ENCODE measurements at places on chromosomes 2 and 18.

- peak; percentile 39 for DNase-seq
These were observed 940 bp upstream of the BOLA3 start for GRCh38 chr2:74148457-74149246.

DNA sequence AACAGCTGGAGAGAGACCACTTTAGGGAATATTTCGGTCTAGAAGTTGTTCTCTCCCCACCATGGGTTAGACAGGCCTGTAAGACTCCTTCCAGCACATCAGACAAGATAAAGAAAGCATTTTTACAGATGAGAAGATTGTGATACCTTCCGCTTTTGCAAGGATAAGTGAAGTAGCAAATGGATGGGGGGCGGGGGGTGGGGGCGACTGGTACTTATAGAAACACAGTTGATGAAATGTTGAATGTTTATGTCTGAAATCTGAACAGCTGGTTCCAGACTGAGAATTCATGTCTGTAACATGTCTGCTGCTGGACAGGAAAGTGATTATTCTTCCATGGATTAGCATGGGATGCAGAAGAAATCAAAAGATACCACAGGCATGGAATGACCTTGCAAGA, 90.5 kb upstream of the FN1 start:
- no peak for DNase-seq

DNA sequence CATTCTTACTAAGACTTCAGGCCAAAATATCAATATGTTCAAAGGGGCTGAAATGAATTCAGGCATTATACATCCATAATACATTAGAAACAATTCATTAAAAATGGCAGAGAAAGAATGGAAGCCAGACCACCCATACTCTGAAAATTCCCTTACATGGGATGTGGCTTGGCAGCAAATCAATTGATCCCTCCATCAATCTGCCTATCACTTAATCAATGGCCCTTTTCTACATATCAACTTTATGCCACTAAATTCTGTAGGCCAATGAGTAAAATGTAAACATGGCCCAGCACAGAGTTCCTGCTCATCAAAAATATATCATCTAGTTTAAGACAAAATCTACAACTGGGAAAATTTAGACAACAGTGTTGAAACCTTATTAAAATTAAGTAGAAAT, 41.8 kb upstream of the SLC14A2 start:
- DNase-seq: no peak

GRCh38 chr2:143629340-143629739, 500.1 kb downstream of the ARHGAP15 start:
- no peak for DNase-seq

DNA sequence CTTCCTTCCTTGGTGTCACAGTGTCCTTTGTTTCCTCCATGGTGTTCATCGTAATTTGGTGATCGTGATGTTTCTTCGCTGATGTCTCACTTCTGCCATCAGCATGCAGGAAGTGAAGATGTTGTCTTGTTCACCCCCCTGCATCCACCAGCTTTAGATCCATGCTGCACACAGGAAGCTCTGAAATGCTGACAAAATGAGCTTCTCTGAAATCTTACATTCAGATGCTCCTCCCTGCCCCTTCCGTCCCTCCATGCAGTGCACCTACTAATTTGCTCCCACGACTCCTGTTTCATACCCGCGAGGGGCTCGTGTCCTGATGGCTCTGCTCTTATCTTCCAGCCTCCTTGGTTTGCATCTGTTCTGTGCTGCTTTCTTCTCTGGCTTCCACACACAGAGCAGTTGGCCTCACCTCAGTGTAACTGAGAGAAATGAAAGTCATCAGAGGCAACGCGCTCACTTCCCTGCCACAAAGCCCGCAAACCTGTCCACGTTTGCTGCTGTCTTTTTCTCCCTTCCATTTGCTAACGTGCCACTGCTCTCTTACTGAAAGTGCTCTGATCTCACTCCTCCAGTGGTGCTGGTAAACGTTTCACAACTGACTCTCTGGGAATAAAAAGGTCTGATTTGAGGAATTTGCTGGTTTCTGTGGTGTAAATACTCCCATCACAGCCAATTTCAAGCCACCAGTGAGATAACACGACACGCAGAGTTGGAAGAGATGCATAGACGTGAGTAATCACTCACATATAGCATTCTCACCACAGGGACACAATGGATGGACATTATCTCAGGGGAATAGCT, 41.0 kb upstream of the MGAT4A start:
- peak; percentile 24 for DNase-seq

DNA sequence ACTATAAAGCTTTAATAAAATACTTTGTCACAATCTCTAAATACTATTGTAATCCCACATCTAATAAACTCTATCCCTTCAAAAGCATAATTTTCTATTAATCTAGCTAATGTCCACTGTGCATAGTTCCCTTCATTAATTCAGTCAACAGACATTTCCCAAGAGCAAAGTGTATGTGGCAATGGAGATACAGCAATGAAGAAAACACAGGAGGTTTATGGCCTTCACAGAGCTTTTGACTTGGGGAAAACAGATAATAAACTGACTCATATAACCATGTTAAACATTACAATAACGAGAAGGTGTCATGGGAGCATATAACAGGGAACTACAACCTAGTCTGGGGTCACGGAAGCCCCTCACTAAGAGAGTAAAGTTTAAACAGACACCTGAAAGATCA, 86.3 kb downstream of the SPIRE1 start:
- no peak for DNase-seq

DNA sequence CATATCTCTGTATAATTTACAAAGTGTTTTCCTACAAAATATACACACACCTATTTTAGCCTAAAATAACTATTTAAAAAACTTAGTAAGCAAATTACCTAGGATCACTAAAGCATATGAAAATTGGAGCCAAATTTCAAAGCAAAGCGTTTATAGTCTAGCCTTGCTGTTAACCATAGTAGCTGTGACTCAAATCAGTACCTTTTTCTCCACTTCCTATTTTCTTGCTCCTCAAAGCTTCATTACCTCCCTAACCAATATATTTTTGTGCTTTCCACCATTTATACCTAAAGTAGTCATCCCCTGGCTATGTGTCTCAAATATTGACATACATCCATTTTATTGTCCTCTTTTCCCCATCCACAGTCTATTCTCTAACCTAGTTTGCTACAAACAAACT, 73.1 kb downstream of the ERBB4 start:
- DNase-seq: no peak

DNA sequence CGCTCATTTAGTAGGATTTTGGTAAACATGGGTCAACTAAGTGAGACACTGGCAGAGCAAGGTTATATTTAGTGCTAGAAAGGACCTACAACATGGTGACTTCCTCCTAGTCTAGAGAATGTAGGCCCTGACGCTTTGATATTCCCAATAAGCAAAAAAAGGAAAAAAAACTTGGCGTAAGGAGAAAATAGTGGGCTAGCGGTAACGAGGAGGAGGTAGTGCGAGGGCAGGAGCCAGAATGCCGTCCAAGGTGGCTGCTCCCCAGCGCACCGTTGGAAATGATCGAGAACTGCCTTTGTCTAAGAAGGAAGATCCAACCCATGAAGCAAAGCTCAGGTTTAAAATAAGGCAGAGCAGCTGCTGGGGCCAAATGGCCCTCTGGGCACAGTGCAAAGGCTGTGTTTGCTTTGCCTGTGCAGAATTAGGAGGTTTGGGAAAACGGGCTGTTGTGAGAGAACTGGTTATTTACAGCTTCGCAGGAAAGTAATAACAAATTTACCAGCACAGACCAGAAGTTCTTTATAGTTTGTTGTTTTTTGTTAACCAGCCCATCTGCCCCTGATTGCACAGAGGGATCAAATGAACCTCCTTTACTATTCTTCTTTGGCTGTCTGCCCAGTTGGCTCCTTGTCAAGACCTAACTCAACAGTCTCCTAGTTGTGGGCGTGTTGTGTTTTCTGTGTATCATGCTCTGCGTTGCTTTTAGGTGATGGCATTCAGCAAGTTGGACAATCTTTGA, 86.6 kb downstream of the ITGB1BP1 start:
- peak; percentile 96 for DNase-seq

DNA sequence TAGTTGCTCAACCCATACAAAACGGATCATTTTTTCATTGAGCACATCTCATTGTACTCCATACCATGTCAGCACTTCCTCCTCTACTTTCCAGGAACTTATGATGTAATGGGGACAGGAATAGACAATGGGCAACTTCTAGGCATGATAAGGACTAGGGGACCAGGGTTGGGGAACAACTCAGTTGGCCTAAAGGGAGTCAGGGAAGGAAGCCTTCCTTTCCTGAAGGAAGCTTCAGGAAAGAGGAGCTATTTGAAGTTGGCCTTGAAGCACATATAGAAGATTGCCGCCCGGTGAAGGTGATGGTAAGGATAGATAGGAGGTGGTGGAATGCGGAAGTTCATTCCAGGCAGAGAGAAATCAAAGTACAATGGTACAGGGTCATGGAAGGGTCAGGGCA, 283.9 kb downstream of the SLC8A1 start:
- DNase-seq: no peak

DNA sequence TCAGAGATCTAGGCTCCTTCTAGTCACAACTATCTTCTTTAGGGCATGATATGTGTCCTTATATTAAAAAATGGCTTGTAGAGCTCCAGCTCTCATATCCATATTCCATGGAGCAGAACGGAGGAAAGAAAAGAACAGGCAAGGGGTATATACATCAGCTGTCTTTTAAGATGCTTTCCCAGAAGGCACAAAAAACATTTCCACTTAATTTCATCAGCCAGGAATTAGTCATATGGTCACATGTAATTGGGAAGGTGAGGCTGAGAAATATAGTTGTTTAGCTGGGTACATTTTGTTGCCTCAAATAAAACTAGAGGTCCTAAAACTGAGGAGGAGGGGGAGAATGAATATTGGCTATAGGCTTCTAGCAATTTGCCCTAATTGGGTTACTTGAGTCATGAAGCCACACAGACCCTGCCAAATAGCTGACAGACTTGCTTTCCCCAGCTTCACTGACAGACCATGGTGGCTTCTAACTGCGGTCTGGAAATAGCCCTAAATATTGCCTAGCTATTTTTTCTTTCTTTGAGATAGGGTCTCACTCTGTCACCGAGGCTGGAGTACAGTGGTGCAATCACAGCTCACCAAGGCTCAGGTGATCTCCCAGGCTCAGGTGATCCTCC, 20.0 kb downstream of the MAIP1 start:
- no peak for DNase-seq

GRCh38 chr2:85735691-85736090, 18.1 kb upstream of the ATOH8 start:
- DNase-seq: no peak

DNA sequence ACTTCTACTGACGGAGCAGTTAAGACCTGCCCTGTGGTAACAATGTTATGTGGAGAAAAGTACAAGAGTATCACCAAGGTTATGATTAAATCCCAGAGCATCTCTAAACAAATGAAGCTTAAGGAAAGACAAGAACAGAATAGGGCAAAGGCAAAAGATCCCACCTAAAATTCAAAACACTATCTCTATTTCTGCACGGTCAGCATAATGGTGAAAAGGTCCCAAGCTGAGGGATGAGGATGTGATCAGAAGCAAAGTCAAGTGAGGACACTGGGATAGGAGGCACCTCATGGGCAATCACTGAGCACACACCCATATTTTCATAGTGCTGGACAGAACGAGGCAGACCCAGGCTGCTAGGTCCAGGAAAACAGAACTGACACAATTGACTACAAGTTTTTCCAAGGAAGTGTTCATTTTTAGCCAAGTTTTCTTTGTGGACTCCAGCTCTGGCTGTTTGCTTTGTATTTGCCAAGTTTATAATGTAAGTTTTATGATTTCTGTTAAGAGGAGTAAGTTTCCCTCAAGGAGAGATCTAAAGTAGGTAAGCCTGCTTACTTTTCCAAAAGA, 77.8 kb downstream of the NCKAP5 start:
- no peak for DNase-seq

DNA sequence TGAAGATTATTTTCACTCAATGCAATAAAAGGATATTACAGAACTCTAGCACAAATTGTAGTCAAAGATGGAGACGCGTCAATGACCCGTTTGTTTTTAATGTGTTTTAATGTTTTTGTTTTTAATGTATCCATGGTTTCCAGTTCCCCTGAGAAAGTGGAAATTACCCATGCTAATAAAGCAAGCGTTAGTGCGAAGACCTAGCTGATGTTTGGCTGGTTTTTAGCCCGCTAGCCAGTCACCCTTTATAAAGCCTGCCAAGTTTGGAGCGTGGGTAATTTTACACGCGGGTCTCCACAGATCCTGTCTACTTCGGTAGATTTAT, 430 bp upstream of the CHMP1B start:
- peak; percentile 77 for DNase-seq

- peak; percentile 96 for DNase-seq
These were observed 894 bp downstream of the SMAD7 start for GRCh38 chr18:48949606-48950535.

GRCh38 chr2:234797566-234798250, 154.1 kb upstream of the SH3BP4 start:
- DNase-seq: peak; percentile 21

DNA sequence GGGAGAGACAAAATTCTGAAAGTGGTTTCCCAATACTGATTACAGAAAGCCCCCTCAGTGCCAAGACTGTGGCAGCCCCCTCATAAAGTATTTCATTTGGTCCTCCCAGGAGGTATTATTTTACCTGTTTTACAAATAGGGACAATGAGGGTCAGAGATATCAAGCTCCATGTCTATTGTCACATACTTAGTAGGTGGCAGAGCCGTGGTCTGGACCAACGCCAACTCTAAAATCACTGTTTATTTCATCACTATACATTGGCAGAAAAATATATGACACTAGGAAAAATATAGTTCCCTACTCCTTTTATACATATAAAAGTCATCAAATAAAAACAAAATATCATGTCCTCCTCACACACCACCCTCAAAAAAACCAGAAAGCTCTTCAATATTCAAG, 68.6 kb downstream of the DHRS9 start:
- no peak for DNase-seq

- no peak for DNase-seq
These were observed 115.6 kb downstream of the SMAD7 start for GRCh38 chr18:48835119-48835518.

DNA sequence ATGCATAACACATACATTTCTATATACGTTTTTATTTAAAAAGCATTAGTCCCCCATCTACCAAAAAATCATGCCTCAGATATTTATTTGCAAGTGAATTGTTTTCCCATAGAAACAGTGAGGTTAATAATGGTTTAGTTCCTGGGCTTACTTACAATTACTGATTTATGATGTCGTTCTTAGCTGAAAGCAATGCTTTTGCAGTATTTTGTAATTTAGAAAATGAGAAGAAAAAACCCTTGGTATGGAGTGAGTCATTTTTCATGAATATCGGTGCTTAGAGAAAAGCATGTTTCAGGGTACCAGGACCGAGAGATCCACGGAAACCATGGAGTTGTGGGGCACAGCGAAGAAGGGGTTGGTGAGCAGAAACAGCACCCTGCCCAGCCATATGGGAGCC, 12.0 kb upstream of the CDK15 start:
- no peak for DNase-seq

DNA sequence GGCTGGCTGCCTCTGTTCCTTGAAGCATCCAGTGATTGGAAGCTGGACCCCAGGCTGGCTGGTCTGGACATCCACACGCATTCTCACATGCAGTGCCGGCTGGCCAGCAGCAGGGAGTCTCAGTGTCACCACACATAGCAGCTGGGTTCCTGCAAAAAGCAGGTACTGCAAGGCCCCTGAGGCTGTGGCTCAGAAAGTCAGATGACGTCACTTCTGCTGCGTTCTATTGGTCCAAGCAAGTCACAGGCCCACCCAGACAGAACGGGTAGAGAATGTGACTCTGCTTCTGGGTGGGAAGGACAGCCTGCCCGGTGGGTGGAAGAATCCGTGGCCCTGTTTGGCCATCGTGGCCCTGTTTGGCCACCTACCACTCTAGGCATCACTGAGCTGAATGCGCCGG, 51.3 kb upstream of the SPP2 start:
- DNase-seq: no peak

GRCh38 chr2:54667726-54668650, 55.5 kb upstream of the EML6 start:
- DNase-seq: no peak

All from NCI-H69 (cell line).